ENCODE measurements at places on chromosomes 13 and 19.

DNA sequence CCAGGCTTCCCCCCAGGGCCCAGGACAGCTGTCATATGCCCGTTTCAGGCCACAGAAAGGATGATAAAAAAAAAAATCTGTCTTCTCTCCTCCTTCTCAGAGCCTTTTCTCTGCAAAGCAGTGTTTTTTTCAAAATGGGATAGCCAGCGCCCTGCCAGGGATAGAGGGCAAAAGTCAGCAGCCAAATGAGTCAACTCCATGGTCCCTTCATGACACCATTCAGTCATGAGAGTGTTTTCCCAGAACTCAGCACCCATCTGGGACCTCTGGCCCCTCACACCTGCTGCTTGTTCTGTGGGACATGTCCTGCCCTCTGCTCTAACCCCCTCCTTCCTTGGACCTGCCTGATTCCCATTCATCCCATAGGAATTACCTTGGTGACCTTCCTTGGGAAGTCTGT lies 95.0 kb downstream of the CYSLTR2 start:
- DNase-seq, result no peak

GRCh38 chr13:62747629-62748028 lies 1332.0 kb upstream of the PCDH20 start:
- DNase-seq, result no peak

- DNase-seq, result no peak
Measured at GRCh38 chr13:52446265-52446664, 4.2 kb downstream of the VPS36 start.

GRCh38 chr13:30998136-30999088 lies 66.0 kb downstream of the TEX26 start:
- no peak for DNase-seq

GRCh38 chr19:33670398-33670797 lies 48.6 kb downstream of the CHST8 start:
- DNase-seq, result no peak

DNA sequence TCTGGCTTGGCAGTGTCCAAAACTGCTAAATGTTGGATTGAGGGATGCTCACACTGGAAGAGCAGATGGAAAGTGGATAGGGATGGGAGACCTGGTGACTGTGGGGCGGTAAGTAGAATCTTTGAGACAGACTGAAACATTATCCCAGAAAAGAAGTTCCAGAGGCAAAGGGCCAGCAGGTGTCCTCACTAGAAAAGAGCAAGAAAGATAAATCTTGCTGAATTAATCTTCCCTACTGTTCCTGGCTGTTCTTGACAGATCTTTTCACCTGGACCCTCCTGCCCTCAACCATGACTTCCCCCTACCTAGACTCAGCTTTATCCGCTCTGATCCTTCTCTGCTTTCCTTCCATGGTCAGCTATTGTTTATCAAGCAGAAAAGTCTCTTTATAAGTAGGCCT lies 35.0 kb upstream of the FRY start:
- no peak for DNase-seq

DNA sequence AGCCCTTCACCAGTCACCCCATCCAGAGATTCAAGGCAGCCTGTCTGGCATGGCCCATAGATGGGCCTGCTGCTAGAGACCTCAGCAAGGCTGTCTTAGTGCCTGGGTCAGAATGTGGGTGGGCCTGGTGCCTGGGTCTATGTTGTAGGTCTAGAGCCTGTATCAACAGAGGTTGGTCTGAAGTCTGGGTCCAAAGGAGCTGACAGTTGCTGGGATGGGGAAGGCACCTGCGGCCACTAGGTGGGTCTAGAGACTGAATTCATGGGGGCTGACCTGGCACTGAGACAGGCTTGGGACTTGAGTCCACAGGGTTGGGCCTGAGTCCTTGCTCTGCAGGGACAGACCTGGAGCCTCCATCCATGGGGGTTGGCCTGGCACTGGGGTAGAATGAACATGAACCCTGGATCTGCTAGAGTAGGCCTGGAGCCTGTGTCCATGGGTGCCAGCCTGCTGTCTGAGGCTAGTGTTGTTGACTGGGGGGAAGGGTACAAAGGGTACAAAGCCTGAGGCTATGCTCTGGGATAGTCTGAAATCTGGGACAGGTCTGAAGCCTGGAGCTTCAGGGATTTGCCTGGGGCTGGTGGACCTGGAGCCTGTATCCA lies 516.8 kb downstream of the OLFM4 start:
- DNase-seq, result no peak

DNA sequence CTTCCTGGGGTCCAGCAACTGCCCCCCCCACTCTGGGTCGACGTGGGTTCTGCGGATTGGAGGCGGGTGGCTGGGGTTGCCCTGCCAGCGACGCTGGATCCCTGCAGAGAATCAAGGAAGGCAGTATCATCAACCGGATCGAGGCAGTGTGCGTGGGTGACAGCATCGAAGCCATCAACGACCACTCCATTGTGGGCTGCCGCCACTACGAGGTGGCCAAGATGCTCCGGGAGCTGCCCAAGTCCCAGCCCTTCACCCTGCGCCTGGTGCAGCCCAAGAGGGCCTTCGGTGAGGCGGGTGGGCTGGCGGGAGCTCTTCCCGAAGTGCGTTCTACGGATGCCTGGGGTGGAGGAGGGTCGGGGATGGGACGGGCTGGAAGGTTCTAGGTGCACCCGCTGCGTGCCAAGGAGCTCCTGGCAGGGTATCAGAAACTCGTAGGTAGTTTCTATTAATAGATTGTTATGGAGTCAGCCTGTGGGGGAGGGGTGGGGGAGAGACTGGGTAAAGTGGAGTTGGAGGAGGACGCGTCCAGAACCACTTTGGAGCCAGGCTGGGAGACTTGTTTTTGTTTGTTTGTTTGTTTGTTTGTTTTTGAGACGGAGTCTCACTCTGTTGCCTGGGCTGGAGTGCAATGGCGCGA lies 1.5 kb downstream of the GIPC3 start:
- no peak for DNase-seq

All from activated CD4-positive, alpha-beta T cell treated with anti-CD3 and anti-CD28 coated beads for 4 hours (primary cell).